ENCODE measurements at places on chromosomes 16 and 17.

DNA sequence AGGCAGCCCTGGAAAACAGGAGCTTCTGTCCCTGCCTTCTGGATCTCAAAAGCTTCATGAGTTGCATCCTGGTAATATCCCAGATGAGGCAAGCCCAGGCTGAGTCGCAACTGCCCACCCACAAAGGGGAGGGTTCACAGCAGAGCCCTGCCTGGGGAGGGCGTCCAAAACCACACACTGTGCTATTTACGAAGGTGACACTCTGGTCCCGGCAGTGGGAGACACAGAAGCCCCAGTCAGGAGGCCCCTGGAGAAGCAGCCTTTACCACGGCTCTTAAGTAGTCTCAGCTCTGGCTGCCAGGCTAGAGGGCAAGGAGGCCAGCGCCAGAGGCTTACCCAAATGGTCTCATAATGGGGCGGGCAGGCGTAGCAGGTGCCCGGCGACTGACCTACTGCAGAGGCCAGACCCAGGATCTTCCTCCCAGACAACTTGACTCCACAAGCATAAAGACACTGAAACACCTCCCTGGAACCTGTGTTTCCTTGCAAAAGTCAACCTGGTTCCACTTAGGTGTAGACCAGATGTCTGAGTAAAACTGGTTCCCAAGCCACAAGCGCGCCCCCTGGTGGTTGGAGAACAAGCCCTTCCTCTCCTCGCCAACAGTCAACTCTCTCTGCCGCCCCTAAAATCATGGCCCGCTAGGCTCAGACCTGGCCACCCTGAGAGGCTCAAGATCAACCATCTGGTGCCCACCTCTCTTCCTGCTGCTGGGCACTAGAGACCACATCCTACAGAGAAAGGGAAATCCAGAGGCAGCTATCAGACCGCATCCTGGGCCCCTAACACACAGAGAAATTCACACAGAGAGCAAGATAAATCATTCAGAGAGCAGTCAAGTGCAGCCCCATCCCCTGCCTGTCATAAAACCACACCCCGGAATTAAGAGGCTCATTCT is 5.2 kb downstream of the AXIN2 start:
- no peak for DNase-seq

GRCh38 chr17:33992113-33992512 is 263.0 kb upstream of the CCL2 start:
- no peak for DNase-seq

DNA sequence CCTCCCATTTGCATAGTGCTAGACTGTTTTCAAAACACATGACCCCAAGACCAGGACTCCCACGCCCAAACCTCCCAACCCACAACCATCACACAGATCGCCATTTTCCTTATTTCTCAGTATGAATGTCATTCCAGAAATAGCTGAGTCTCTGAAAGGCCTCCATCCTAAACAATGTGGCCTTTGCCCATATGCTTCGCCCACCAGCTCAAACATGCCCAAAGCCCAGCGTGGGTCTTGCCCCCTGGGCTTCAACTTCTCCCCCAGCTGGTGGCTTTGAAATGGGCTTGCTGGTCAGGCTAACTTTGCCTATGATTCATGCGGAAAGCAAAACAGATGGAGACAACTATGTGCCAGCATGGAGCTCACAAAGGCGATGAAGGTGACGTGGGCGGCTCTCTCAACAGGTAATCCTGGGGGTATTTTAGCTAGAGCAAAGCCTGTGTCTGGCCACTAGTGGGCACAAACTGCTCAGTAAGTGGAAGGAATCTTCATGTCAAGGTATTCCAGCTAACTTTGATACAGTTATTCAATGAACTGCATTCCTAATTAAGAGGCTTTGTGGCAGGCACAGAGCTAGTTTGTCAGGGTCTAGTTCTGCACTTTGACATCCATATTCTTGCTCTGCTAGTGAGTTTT is 17.1 kb downstream of the PMP22 start:
- DNase-seq = no peak

DNA sequence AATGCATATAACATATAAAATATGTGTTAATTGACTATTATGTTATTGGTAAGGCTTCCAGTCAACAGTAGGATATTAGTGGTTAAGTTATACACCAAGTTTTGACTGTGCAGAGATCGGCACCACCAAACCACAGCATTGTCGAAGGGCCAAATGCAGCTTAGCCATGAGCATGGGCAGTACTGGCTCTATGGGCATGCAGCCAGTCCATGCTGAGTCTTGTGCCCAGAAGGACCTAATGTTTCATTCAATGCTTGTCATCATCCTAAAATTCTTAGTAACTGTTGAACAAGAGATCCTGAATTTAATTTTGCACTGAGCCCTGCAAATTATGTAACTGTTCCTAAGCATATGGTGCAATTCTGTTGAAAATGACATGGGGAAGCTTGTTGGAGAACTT is 233.4 kb upstream of the HS3ST3A1 start:
- no peak for DNase-seq

DNA sequence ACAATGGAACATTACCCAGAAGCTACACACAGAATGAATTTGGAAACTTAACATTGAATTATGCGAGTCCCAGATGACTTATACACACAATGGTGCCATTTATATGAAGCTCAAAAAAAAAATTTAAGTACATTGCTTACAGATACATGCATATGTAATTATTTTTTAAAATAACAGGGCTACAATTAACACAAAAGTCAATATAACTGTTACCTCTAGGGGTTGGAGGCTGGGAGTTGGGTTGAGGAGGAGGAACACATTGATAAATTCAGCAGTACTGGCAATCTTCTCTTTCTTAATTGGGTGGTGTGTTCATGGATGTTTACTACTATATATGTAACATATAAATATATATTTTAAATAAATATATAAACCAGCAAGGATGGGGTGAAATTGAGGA is 1.1 kb downstream of the ZNF23 start:
- no peak for DNase-seq

DNA sequence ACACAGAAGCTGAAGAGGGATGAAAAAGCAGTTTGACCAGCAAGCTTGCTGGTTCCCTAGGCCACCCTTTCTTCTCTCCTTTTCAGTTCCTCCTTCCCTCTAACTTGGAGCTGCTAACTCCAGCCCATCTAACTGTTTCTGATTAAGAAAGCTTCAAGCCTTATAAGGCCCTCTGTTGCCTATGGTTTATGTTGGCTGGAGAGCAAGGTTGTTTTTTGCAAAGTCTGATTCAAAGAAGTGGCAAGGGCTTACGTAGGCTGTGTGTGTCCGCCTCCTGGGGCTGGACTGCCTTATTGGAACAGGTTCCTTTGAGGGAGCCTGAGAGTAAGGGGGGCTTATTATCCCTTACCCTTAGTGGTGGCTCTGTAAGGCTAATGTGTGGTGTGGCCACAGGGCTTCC is 7.1 kb downstream of the AKAP1 start:
- no peak for DNase-seq

- no peak for DNase-seq
These were observed 4.0 kb upstream of the HSD11B2 start for GRCh38 chr16:67426950-67427349.
